ENCODE measurements at places on chromosomes 5 and 9. TPM values are rescaled to one million over a fixed set of nuclear protein-coding genes. Genes with fewer than 3 reads are reported as not detected.

GRCh38 chr9:136726631-136727191 lies 14.3 kb downstream of the DIPK1B start:
- no peak for DNase-seq

GRCh38 chr5:75439276-75439675 lies 72.2 kb downstream of the CERT1 start:
- DNase-seq, result no peak

DNA sequence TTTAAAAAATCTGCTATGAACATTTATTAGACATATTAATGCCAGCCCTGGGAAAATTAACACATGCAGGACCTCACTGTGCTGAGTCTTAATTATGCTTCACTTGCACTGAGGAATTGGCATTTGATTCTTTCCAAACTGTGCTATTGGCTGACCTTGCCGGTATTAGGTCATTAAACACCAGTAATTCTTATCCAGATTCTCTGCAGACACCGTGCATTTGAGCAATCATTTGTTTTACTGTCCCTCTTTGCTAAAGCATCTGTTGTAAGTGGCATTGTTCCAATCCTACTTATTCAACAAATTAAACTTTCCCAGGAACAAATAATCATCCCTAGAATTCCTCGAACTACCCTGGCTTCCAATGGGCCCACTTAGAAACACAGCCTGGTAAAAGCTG lies 145.0 kb downstream of the SLC12A2 start:
- DNase-seq, result no peak

GRCh38 chr5:67875601-67876000 lies 340.0 kb upstream of the PIK3R1 start:
- DNase-seq, result no peak

DNA sequence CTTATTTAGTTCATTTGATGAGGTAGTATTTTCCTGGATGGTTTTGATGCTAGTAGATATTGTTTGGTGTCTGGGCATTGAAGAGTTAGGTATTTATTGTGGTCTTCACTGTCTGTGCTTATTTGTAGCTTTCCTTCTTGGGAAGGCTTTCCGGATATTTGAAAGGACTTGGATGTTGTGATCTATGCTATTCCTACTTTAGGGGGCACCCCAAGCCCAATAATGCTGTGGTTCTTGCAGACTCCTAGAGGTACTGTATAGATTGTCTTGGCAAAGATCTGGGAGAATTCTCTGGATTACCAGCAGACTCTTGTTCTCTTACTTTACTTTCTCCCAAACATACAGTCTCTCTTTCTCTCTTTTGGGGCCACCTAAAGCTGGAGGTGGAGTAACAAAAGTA lies 315.7 kb downstream of the MAT2B start:
- peak; percentile 54 for DNase-seq

DNA sequence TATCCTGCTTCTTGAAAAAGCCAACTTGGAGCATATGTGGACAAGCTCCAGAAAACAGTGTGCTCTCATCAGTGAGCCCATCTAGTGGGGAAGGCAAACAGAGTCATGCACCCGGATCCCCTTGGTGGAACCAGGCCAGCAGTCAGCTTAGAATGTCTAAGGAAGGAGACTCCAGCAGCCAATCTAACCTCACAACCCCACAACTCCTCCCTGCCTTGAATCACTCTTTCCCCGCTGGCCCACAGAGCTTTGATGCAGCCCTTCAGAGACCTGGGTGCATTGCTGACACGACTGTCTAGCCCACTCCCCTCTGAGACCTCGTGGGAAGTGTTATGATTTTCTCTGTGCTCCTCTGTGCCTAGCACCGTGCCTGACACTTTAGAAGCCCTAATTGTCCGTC lies 623.7 kb downstream of the BNC2 start:
- no peak for DNase-seq

GRCh38 chr9:33223696-33224095 lies 16.3 kb upstream of the SPINK4 start:
- DNase-seq, result no peak

Gene RRAGA
- 24.7 TPM for total RNA-seq

Gene GABRA1
- 0.16 TPM for total RNA-seq

Gene NUTM2G
- 1.6 TPM for total RNA-seq
